ENCODE measurements at places on chromosomes 13 and 19.

DNA sequence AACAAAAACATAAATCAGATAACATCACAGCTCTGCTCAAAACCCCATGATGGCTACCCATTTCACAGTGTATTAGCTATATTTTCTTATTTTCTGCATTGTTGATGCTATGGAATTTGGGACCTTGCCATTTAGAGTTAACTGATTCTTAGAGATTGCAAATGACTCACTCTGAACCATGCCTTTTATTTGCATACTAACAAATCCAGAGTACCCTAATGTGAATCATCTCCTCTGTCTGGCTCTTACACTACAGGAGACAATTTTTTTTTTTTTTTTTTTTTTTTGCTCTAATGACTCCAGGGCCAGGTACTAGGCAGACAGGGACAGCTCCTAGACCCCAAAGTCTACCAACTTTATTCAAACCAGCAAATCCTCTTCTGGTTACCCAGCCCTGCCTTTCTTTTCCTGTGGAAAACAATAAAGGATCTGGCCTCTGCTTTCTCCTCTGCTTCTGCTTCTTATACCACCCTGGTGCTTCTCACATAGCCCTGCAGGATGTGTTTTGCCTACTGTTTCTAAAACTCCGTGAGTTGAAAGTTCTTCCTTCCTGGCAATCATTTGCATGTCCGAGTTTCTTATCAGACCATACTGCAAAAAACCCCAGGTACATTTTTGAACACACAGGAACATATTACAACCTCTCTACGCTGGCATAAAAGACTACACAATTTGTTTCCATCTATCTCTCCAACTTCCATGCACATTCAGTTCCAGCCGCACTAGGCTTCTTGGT, 10.6 kb upstream of the ZNF460 start:
- no peak for DNase-seq

DNA sequence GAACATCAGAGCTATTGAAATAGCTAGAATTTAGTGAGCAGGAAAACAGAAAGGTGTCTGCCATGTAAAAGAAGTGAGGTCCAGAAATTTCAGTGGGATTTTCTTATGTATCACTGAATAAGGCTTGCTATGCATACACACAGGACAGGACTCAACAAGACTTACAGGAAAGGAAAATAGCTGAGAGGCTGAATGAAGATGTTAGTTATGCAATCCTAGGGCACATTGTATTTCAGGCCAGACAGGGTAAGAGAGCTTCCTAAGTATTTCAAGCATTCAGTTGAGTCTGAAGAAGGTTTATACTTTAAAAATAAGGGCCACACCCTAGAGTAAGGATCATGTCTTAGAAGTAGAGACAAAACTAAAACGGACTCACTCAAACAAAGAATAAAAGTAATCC, 419.9 kb upstream of the PRR20A start:
- no peak for DNase-seq

DNA sequence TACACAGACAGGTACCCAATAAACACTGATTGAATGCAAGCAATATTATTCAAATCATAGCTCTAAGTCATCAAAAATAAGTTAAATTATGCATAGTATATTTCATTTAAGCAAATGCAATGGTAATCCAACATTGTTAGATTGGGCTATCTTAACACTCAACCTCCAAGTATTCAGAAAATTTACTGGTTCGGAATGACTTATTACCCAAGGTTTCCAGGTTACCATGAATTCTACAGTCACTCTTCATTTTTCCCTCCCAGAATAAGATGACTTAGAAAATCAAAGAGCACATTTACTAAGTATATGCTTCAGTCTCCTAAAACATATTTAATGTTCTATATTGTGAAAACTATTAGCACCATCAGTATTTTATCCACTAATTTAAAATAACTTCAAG, 6.0 kb downstream of the UBL3 start:
- no peak for DNase-seq

DNA sequence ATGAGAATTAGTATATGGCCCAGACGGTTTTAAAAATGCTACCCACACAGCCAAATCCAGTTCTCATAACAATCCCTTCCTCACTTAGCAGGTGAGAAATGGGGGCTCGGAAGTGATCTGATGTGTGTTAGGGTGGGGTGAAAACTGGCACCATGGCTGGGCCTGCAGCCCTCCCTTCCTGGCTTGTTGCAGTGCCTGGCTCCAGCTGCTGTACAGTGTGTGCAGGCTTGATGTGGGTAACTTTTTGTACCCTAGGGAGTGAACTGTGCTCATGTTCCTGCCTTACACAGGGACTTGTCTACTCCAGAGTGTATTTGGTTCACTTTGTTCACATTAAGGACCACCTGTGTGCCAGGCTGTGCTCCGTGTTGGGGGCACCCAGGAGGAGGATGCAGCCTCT, 177.2 kb downstream of the LMO7 start:
- no peak for DNase-seq

DNA sequence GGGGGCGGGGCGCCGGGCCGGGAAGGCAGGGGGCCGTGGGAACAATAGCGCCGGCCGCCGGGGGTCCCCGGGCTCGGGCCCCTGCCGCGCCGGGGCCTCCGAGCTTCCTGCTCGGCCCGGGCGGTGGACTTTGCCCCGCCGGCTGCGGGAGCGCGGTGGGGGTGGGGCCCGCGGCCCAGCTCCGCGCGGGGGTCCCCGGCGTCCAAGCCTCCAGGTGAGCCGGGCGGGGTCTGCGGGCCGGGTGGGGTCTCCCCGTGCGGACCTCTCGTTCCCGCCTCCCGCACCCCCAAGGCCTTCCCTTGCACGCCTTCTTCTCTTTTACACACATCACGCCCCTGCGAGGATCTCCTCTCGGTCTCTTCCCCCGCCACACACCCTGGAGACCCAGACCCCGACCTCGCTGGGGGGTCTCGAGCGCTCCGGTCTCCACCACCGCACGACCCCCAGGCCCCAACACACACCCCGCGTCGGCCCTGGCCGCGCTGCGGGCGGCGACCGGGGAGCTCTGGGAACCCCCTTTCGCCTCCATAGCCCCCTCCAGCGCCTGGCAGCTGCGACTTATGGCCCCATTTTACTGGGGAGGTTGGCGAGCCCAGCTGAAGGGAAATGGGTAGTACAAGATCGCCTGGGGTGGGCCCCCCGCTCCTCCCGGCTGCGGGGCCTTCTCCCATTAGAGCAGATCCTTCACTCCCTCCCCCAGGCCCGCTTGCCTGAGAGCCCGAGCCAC, 711 bp downstream of the CAMSAP3 start:
- DNase-seq, result no peak

DNA sequence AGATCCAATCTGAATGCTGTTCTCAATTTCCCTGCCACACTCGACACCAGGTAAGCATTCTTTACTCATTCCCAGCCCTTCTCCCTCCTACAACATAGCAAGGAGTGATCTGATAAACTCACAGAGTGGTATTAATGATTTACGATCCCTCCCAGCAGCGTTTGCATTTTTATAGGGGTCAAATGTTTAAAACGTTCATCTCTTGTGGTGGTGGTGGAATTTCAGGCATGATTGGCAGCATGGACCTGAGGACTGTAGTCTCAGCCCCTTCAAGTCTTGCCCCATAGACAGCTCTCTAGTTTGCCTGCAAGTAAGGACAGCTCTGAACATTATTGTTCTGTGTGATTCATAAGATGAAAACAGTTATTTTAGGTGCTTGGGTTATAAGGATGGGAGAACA, 565.7 kb downstream of the EFNB2 start:
- no peak for DNase-seq

GRCh38 chr19:9009431-9009830, 778 bp downstream of the MUC16 start:
- no peak for DNase-seq

DNA sequence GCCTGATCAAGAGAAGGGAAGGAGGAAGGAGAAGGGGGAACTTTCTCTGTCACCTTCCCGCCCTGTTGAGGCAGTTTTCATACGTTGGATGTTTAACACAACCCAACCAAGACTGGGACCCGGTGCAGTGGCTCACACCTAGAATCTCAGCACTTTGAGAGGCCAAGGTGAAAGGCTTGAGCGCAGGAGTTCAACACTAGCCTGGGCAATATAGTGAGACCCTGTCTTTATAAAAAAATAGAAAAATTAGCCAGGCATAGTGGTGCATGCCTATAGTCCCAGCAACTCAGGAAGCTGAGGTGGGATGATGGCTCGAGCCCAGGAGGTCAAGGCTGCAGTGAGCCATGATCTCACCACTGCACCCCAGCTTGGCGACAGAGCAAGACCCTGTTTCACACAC, 59.4 kb upstream of the PEG3 start:
- no peak for DNase-seq

- no peak for DNase-seq
These were observed 114.2 kb upstream of the UQCRFS1 start for GRCh38 chr19:29326849-29327840.

DNA sequence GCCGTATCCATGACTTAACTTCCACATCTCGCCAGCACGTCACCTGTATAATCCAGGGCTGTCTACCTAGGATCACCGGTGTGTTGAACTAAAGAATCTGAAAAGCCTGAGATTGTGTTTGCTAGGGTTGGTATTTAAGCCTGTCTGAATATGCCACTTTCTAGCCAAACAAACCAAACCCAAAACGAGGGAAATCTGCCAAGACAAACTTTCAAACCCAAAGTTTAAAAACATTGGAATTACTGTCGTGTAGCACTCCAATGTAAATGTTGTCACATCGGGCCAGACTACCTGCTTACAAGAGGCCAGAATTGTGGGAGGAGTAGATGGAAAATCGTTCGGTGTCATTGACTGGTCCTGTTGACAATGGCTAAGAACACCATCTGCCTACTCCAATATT, 747.8 kb downstream of the EFNB2 start:
- no peak for DNase-seq

GRCh38 chr19:30682999-30683536, 310.9 kb downstream of the ZNF536 start:
- DNase-seq, result peak; percentile 78

- DNase-seq, result peak; percentile 31
These were observed at the start of gene DYRK1B for GRCh38 chr19:39833464-39834286. Gene DYRK1B (minus strand): TSS chr19:39834162. CDS start chr19:39831867, 2,295 bp downstream.

DNA sequence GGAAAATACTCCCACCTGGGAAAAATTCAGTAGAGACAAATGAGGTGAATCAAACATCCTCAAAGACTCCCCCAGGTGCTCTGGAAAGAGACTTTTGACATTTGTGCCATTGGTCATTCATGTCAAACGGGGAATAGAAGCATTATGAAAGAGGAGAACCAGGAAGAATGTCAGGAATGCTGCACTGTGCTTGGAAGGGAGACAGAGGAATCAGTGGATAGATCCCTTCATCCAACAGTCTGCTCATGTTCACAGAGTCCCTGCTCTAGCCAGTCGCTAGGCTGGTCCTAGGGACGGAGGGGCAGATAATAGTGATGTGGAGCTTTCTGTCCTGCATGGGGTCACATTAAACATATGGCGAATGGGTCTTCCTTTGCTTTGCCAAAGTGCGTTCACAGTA, 384.4 kb downstream of the FGF9 start:
- no peak for DNase-seq

DNA sequence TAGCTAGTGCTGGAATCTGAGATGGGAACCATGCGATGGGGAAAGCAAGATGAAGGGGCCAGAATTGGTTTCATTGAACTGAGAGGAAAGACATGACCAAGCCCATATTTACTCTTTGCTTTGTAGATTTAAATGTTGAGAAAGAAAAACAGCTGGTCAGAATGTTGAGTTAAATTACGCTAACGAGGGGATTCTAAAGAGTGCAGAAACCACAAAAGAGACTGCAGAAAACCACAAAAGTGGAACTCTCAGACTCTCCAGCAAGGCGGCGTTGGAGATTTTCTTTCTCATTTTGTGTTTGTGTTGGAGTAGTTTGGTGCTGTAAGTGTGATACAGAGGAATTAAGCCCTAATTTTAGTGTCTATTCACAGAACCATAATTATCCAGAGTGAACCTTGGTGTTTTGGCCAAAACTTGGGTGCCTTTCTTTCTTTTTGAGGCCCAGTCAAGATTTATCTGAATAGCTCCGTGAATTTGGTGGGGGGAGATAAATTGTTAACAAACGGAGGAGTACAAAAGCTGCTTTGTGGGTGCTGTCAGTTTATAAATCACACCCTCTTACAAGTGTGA, 26.3 kb downstream of the SAE1 start:
- DNase-seq, result no peak

GRCh38 chr19:42693760-42694350, 46.4 kb downstream of the PSG3 start:
- DNase-seq, result peak; percentile 58

DNA sequence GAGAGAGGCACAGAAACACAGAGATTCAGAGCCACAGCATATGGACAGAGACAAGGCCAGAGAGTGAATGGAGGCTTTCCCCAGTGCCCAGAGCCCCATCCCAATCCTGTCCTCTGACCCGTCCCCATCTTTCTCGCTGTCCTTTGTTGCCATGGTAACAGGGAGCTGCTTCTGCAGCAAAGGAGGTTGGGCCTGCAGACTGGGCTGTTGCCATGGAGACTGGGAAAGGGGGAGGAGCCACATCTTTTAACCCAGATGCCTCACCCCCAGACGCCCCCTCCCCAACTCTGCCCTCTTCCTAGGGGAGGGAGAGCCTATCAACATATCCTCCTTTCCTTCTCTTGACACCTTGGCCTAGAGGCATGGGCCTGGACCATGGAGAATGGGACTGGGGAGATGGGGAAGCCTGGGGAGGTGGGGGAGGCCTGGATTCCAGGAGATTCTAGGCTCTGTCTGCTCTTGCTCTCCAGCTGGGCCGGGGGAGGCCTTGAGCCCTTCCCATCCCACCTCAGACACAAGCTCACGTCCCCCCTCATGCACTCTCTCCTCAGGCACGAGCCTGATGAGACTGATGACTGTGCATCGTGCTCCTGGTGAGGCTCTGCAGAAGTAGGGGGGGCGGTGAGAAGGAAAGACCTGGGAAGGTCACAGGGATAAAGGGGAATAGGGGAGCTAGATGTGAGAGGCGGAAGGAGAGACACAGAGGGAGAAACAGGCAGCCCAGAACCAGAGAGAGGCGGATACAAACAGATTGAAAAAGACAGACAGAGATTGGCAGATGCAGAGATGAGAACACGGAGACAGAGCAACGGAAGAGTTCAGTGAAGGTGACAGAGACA, 2.1 kb upstream of the ATP1A3 start:
- DNase-seq, result no peak

- DNase-seq, result no peak
These were observed 526.2 kb downstream of the UQCRFS1 start for GRCh38 chr19:28686756-28687155.

DNA sequence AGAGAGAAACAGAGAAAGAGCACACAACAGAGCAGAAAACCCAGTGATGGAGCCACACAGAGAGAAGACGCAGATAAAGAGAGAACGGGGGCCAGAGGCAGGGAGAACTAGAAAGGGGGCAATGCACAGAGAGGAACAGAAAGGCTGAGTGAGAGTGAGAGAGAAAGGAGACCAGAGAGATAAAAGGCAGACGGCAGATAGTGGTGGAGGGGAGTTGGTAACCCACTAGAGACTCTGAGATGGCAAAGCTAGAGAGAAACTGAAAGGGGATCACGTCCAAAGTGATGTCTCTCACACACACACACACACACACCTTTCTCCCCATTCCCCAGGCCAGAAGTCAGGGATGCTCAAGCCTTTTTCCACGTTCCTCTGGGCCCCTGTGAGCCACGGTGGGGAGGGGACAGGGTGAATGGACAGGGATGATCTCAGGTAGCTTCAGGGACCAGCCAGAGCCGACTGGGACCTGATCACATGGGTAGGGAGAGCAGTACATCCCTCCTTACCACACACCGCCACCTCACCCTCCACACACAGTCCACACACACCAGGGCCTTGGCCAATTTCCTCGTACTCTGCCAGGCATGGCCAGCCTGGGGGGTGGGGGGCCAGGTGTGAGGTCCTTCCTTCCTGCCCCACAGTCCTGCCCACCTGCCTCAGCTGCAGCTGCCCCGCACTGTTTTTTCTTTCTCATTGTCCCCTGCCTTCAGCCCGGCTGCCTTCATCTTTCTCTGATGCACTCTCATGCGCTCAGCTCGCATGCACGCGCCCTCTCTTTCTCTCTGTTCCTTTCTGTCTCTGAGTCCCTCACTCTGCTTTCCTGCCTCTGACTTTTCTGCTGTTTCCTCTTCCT, 22.5 kb upstream of the POU2F2 start:
- no peak for DNase-seq

Data from MG63 (cell line).